ENCODE measurements at places on chromosomes 3 and 15.

DNA sequence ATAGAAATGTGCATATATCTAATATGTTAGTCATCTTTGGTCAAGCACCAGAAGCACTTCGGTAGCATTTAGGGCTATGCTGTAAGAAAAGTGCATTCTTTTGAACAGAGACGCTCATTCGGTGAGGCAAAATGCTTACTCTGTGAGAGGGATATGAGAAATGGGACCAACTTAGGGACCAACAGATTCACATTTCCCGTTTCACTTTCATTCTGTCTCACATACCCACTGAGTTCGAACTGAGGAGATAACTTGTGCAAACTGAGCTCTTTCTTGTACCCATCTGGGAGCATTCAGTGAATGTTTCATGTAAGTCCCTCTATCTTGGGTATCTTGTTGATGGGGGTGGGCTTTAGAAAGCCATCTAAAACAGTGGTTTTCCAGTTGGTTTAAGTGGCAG lies 135.3 kb downstream of the FEZF2 start:
- no peak for DNase-seq

DNA sequence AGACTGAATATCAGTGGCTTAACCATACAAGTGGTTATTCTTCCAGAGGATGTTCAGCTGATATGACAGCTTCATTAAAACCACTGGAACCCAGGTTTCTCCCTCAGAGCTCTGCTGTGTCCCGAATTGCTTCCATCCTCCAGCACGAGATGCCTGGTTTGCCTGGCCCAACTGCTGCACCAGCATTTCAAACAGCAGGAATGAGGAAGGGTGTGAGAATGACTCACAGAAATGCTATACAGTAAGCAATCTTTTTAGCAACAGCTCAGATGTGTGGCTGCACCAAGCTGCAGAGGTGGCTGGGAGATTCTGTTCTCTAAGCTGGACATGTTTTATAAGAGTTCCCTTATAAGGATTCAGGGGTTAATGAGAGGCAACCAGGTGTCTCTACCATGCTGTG lies 271.0 kb downstream of the GABRG3 start:
- no peak for DNase-seq

DNA sequence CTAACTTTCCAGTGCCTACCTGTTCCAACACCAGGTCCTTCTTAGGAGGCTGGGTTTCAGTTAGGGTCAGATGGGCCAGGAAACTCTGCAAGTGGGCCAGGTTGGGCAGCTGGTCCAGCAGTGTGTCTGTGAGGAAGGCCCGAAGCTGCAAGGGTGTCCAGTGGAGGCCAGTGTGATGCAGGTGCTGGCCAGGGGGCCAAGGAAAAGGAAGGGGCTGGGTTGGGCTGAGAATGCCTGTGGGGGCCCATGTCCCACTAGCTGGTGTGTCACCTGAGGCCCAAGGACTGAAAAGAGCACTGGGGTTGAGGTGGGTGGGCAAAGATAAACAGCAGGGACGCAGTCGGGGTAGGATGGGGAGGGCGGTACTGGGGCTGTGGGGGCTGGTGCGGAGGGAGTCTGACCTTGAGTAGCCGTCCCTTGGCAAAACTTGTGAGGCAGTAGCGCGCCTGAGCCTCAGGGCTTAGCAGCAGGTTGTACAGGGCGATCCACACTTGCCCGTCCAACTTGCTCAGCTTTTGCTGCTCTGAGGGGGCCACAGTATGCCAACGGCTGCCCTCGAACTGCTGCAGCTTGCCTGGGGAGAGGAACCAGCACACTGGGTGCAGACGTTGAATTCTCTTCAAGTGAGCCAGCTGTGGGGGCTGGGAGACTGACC lies 1.5 kb upstream of the RASSF1 start:
- no peak for DNase-seq

DNA sequence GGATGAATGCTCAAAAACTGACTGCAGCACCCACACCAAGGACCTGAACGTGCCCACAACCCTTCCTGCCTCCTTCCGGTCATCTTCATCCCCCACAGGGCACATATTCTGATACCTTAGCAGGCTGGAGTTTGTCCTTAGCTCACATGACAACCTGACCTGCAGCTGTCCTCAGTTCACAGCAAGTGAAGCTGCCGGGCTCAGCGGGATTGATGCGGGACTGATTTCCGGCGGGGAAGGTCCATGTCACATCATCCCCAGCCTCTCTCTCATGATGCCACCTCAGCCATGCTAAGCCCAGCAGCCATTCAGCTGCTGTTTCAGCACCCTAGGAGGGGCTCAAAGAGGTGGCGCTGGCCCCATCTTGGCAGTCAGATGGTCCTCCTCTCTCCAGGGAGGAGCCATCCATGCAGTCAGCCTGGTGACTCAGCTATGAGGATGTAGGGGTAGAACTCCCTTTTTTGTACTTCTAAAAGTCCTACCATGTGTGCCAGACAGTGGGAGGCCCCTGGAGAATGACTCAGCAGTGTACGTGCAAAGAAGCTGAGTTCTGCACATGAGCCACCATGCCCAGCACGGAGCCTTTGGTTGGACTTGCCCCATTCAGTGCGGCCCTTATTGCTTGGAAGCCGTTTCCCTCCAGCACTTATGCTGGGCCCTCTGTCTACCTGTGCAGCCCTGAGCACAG lies 9.5 kb downstream of the CA12 start:
- DNase-seq: no peak

- no peak for DNase-seq
Observed at GRCh38 chr3:125109536-125109925, 53.7 kb upstream of the HEG1 start.

- no peak for DNase-seq
Observed at GRCh38 chr3:5115506-5116162, 6.5 kb upstream of the ARL8B start.

DNA sequence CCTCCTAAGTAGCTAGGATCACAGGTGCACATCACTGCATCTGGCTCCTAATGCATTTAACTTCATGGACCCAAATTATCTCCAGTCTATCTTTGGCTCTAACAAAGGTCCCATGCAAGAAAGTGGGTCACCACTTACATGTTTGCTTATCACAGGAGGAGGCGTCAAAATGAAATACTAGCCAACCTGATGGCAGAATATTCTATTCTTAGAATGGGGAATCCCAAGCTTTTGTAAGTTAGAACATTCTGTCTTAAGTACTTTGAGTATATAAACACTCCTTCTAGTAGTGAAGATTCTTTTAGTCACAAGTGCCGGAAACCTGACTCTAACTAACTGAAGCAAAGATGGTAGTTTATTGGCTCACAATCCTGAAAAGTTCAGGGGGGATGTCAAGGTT lies 72.0 kb upstream of the ADAMTS9 start:
- no peak for DNase-seq

- DNase-seq: no peak
Observed at GRCh38 chr15:39157882-39158281, 423.0 kb upstream of the THBS1 start.

GRCh38 chr3:47019201-47019600 lies 39.7 kb downstream of the NBEAL2 start:
- no peak for DNase-seq

DNA sequence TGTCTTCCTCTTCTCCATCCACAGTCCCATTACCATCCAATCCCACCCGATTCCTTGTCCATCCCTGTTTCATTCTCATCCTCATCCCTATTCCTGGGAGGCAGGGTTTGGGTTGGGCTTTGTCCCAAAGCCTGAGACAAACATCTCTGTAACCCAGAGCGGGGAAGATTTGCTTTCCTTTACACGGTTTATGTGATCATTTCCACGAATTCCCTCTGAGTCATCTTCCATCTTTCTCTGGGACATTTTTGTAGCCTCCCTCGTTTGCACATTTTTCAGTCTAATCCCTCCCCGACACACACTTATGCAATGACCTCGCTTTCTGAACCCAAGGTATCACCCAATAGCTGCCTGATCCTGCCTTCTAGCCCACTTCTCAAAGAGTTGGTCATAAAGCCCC lies 22.8 kb downstream of the DUOX2 start:
- DNase-seq: no peak

GRCh38 chr3:143249014-143249413 lies 129.4 kb downstream of the CHST2 start:
- DNase-seq: no peak

GRCh38 chr15:82933576-82933975 lies 18.9 kb downstream of the HOMER2 start:
- no peak for DNase-seq

DNA sequence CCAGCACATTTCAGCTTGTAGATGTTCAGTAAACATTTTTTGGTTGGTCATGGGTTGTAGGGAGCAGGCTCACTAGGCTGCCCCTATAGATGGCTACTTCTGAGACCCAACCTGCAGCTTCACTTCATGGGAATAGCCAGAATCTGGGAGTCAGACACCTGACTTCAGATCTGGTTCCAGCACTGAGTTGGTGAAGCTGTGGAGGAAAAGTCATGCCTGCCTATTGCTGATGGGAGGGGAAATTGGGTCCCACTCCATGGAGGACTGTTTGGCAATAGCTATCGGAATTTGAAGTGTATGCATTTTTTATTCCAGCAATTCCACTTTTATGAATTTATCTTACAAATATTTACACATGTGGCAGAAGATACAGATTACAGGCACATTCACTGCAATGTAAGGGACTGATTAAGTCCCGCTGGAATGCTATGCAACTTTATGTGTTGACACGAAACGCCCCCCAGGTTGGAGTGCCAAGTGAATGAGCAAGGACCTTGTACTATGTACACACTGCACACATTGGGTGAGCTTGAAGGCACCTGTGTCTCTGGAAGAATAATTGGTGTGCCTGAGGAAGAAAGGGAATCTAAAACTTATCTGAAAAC lies 7.8 kb upstream of the CCR1 start:
- DNase-seq: no peak

GRCh38 chr15:66389859-66390381 lies 3.2 kb downstream of the MAP2K1 start:
- DNase-seq: no peak

GRCh38 chr3:120637851-120638559 lies 41.9 kb downstream of the NDUFB4 start:
- DNase-seq: no peak

DNA sequence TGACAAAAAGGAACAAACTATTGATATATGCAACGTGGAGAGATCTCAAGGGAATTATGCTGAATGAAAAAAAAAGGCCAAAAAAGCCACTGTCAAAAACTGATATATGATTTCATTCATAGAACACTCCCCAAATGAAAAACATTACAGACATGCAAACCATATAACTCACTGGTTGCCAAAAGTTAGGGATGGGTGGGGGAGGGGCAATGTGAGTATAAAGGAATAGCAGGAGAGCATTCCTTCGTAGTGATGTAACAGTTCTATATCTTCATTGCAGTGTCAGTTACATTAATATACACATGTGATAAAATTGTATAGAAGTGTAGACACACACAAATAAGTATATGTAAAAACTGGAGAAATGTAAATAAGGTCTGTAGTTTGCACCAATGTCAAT lies 12.2 kb downstream of the GBE1 start:
- DNase-seq: no peak

DNA sequence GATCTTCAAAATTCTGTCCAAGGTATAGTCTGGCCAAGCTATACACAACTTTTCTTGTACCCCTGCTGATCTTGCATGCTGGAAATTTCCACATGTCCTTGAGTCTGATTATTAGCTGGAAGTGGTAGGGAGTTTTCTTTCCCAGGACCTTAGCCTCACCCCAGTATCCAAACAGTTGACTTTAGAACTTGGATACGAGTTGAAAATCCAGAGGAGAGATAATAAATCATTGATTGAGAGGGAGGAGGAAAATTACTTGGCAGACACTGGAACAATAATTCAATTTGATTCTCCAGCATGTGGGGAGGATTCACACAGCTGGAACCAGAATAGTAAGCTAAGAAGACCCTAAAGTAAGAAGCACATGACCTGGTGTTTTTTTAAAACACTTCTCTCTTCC lies 116.4 kb downstream of the IL5RA start:
- no peak for DNase-seq

GRCh38 chr3:144875211-144875610 lies 903.6 kb downstream of the DIPK2A start:
- no peak for DNase-seq

DNA sequence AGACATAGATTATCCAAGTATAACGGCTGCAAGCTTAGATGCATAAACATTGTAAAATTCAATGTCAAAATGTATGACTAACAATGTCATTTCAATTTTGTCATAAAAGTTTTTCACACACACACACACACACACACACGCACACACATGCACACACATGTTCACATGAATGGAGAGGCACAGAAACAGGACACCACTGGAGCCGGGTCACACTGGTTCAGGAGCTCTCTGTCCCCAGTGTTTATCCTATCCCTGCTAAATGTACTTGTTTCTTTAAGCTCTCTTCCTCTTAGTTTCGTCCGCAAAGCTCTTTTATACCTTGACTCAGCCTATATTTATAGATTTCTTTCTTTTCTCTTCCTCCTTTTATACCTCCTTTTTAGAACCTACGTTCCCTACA lies 249.9 kb downstream of the CADPS start:
- DNase-seq: no peak

DNA sequence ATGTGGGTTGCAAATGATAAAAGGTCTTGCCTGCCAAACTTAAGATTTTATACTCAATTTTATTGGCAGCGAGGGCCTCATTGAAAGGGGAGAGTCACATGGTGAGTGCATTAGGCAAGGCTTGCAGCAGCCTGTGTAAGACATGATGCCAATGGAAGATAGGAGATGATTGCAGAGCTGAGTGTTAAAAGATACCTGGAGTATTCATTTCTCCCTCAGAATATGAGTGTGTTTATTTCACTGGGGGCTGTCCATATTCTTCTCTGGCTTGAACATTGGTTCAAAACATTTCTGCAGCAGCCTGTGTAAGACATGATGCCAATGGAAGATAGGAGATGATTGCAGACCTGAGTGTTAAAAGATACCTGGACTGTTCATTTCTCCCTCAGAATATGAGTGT lies 165.2 kb upstream of the NUDT16 start:
- DNase-seq: no peak

GRCh38 chr3:188092648-188093047 lies 61.3 kb upstream of the LPP start:
- no peak for DNase-seq

DNA sequence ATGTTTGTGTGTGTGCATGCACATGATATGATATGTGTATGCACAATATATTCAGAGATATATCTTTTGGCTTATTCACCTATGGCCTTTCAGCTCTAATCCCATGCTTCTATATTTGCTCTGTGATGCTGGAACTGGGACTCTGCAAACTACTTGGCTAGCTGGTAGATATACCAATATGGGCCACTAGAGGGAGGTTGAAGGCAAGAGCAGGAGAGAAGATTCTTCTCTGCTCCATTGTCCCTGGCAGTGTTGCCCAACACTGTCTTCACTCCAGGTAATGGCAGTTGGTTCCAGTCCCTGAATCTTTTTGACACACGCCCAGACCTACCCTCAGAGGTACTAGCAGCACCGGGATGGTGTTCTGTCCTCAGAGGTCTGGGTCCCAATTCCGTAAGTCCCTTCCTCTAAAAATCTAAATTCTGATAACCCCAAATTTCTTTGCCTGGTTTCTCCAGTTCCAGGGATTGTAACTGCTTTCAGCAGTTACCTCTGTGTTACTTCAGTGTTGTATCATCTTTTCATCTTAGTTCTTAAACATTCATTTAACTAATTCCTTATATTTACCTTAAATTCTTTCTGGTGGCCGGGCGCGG lies 44.7 kb downstream of the GTPBP8 start:
- DNase-seq: peak; percentile 33
